ENCODE measurements at places on chromosomes 5 and 9.

DNA sequence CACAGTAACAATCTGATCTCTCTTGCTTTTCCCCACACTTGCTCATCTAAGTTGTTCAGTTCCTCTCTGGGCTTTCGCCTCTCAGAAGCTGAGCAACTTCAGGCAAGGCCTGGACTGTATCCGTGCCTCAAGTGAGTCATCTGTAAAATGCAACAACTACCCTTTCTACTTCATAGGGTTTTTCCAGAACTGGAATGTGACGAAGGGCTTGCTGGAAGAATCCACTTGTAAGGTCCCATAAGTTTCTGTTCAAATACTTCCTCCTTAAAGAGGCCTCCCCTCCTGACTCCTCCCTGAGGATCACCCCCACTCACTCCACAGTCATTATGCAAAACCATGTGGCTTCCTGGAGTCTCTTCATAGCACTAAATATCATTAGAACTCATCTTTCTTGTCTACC, 17.5 kb upstream of the INSYN2B start:
- DNase-seq = no peak

DNA sequence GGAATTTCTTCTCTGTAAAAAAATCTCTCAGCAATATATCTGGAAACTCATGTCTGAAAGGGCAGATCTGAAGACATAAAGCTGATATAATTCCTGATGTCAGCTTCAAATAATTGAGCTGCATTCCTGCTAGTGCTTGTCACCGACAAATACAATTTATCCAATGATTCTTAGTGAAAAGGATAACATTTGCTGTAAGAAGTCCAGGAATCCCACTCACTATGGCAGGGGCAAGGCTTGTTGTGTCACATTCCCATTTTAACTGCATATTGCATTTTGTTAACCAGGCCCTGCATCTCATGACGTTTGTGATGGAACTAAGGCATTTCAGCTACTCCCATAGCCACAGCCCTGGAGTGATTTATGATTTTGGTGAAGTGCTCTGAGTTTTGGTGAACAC, 160.1 kb upstream of the DAB2 start:
- DNase-seq = no peak

GRCh38 chr5:129445379-129445778, 14.7 kb upstream of the ADAMTS19 start:
- no peak for DNase-seq

DNA sequence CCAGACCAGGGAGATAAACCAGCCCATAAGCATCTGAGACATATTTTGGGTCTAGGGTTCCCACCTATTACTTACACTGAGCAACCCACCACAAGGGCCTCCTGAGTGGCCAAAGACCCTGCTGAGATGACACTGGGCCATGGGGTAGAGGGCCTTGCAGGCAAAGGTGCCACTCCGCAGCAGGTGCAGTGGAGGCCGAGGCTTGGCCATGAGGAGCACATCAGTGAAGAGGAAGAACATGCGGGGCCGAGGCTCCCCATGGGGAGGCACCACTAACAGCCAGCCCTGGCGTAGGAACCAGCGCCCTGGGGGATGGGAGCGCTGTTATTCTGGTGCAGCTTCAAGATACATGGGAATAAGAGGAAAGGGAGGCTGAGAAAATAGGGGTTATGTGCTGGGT, 2.6 kb downstream of the ARHGEF39 start:
- no peak for DNase-seq

DNA sequence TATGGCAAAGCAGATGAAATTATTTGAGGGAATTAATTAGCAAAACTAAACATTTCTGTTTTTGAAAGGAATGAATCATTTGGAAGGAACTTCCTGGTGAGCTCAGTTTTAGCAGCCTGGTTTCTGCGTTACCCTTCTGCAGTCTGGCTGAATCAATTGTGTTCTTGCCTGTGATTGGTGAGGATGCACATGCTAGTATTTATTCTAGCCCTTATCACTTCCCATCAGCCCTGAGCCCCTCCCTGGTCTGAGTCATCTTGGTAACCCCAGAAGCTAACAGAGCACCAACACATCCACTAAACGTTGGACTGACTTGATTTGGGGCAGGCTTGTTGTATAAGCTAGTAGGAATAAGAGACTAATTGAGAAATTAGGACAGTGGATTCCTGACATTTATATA, 6.6 kb downstream of the TJP2 start:
- DNase-seq = no peak

DNA sequence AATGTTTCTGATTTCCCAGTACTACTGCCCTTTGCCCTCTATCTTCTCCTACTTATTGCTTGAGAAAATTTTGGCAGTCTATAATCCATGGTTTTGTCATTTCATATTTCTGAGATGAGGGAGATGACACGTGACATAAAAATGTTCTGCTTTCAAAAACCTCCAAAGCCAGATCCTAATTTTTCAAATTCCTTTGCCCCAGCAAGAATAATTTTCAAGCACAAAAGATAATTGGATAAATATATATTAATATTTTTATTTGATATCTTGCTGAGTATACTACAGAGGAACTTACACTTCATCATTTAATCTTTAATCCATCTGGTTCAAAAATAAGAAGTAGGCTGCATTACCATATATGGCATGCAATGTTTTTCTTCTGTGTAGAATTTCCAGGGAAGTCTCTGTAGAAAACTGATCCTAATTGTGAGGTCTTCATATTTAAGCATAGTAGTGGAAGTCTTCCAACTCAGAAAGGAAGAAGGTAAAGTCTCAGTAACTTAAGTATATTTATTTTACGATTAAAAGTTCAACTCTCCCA, 1738.8 kb downstream of the EFNA5 start:
- DNase-seq = no peak

Data from left renal pelvis (tissue), 4 donors.